ENCODE measurements at places on chromosomes 16 and 17.

DNA sequence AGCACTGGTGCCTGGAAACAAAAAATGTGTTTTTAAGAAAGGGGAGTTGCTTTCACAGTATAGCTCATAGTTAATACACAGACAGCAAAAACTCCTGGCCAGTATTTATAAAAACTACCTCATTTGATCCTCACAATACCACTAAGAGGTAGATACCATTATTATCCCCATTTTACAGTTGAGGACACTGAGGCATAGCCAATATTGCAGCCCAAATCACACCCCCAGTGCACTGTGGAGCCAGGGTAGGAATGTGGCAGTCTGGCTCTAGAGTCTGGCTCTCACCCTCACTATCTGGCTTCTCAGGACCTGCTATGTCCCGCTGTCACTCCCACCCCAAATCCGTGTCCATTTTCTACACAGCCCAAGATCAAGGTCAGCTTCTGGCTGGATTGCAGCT lies 2.6 kb downstream of the ARHGAP23 start:
- no peak for DNase-seq

DNA sequence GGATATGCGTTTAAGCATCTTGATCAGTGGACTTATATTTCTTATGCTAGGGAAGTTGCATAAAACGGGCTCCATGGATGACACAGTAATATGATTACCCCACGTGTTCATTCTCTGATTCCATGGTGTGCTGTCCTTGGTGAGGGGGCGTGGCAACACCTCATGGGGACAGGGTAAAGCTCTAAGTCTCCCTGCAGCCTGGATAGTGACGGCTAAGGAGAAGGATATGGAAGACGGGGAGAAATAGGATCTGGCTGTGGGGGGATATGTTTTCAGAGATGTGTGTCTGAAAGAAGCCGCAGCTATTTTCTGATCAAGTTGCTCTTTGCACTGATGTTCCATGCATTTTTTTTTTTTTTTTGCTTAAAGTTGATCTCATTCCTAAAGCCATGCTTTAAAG lies 84.3 kb downstream of the MARCHF10 start:
- DNase-seq: no peak

DNA sequence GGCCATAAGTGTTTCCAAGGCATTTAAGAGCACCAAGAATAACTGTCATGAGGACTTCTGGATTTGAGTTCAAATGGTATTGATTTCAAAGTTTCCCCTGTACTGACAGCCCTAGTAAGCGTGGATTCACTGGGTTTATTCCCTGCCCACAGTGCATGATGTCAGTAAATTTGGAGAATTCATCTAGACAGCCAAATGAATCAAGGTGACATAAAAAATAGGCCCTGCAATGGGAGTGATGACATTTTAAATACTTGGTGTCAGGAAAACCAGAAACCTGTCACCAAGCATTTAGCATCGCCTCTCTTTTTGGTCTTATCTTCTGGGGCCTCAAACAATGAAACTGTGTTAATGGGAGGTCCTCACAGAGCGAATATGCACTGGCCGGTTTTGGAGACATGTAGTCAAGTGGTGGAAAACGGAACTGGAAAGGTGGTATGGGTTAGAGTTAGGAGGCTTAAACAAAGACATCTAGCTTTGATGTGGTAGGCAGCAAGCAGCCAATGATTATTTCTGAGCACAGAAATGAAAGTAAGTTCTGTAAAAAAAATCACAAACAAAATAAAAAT lies 29.1 kb downstream of the COG4 start:
- DNase-seq: no peak

DNA sequence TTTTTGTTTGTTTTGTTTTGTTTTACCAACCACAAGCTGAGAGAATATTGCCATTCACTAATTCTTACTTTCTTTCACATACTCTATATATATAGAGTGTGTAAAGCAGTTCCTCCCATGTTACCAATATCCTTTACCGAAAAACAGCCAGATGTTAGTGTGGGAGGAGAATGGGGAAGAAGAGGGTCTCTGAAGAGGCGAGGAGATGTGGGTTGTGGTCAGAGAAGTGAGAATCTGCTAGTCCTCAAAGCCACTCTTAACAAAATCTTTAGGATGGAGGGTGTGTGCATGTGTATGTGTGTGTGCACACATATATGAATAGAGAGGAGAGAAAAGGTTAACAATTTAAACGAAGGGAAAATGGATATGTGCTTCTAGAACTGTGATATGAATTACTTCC lies 80.6 kb downstream of the TUBD1 start:
- no peak for DNase-seq

- no peak for DNase-seq
These were observed 778.1 kb upstream of the SOX9 start for GRCh38 chr17:71342737-71343136.

- peak; percentile 71 for DNase-seq
These were observed 4.0 kb downstream of the BPTF start for GRCh38 chr17:67829331-67829730.

DNA sequence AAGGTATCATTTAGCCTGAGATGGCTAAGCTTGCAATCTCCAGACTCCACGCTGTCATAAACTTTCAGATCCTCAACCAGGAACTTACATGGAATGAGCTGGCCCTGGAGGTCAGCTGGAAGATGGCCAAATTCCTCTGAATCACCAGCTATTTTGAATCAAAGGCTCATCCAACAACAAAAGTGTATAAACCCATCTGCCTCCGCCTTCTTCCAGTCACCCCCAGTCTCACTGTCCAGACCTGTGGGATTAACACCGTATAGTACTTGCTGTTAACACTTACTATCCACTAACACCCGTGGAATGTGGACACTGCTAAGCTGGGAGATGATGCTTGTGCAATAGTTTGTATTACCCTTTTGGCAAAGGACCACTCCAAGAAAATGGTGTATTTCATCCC lies 1.9 kb upstream of the LCMT1 start:
- DNase-seq: no peak

DNA sequence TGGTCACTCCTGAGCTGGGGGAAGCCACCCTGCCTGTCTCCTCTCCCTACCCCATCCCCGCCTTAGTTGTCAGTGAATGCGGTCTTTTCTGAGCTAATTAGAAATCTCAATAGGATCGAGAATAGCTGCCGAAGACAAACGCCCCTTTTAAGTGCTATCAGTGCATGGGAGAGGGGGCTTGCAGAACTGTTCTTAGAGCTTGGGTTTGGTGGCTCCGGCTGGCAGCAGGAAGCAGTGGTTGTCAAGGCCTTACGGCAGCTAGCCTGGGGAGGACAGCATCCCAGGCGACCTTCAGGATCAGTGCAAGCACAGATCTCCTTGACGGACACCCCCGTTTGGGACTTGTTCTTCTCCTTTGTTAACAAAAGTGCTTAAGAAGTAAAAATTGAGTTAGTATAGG lies 195.1 kb downstream of the CCDC182 start:
- no peak for DNase-seq

- no peak for DNase-seq
These were observed 1006.0 kb upstream of the EEF2KMT start for GRCh38 chr16:6103561-6103960.

DNA sequence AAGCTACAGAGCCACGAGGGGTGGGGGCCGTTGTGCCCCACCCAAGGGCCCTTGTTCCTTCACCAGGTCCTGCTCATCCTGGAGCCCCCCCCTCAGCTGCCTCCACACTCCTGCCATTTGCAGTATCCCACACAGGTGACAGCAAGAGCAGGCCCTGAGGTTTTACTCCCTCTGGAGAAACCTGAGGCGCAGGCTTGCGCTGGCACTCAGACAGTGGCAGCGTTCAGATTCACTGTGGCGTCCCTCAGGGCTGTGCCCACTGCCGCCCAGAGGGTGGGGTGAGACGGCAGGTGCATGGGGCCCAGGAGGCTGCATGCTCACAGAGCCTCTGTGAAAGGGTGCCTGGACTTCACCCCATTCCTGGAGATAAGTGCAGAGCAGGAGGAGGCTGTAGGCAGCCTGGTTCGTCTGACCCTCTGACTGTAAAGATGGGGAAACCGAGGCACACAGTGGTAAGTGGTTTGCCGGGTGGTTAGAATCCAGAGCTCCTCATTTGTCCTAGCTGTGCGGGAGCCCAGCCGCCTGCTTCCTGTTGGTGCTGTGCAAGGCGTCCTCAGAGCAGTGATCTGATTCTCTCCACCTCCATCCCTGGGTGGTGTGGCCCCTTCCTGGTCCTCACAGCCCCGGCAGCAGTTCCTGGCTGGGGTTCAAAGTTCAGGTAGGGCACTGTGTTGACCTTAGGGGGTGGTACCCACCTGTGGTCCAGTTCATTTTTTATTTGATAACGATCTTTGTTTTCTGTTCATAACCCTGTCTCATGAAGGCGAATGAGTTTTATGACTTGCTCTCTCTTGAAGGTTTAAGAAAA lies 1.6 kb downstream of the SPIRE2 start:
- DNase-seq: no peak

- peak; percentile 79 for DNase-seq
These were observed 5.3 kb downstream of the NEURL4 start for GRCh38 chr17:7323731-7324437.

DNA sequence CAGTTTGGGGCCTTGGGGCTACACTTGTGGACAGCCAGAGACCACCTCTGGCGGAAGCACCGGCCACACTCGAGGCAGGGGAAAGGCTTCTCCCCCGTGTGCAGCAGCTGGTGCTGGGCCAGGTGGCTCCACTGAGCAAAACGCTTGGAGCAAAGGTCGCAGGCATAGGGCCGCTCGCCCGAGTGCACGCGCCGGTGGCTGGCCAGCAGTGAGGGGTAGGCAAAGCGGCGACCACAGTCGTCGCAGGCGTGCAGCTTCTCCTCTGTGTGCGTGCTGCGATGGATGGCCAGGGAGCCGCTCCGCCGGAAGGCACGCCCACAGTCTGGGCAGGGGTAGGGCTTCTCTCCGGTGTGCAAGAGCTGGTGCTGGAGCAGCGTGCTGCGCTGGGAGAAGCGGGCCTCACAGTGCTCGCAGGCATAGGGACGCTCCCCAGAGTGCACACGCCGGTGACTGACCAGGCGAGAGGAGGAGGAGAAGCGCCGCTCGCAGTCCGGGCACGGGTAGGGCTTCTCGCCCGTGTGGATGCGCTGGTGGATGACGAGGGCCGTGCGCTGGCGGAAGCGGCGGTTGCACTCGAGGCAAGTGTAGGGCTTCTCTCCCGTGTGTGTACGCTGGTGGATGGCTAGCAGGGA lies 5.8 kb downstream of the ZNF689 start:
- no peak for DNase-seq

DNA sequence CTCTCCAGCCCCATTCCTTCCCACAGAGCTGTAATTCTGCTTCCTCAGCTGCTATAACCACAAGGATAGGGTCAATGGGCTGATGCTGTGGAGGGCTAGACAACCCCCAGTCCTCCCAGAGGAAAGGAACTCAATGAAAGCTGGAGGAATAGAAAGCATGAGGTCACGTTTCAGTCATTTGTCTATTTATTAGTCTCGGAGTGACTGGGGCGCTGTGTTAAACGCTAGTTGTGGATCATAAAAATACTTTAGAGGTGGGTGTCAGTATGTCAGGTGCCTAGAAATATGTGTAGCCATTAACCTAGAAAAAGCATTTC lies 787 bp upstream of the CCL3L1 start:
- DNase-seq: no peak

GRCh38 chr16:86072328-86073102 lies 173.6 kb downstream of the IRF8 start:
- DNase-seq: peak; percentile 26

DNA sequence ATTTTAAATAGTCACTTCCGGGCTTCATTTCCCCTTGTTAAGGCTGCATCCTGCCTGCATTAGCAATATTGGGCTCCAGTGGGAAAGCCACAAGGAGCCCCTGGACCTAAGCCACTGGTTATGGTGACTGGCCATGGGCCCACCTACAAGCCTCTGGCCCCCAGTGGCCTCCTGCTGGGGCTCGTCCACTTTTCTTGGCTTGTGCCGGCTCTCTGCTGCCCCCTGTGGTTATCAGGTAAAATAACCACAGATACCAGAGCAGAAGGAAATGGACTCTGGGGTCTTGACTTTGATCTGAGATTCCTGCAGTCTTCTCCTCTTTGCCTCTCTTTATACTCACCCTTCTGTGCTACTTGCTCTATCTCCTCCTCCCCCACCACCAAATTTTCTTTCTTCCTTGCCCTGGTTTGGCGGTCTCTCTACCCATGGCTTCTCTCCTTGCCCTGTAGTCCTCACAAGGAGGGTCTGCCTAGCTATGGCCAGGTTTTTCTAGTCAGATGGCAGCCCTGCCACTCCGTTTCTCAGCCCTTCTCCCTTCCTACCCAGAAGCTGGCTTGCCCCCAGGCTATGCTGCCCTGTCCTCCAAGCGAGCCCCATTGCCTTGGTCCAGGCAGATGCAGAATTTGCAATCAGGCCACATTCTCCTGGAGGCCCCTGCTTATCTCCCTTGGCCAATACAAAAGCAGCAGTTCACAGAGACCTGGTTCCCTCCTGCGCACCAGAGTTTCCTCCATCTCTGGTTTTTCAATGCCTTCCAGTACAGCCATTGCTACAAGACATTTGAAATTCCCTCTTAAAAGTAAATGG lies 82.9 kb upstream of the RCVRN start:
- DNase-seq: peak; percentile 27

DNA sequence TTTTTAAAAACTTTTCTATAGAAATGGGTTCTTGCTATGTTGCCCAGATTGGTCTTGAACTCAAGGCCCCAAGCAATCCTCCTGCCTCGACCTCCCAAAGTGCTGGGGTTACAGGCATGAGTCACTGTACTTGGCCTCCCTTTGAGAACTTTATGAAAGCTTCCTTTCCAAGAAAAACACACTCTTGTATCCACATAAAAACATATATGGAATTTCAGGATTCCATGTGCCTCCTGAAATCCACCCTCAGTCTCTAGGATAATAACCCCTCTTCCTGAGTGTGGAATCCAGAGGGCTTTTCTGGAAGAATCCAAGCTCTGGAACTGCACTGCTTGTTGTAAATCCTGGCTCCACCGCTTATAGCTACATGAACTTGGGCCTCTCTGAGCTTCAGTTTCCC lies 53.2 kb upstream of the MRTFB start:
- no peak for DNase-seq

- peak; percentile 13 for DNase-seq
These were observed 27.3 kb downstream of the MIS12 start for GRCh38 chr17:5513628-5514027.

DNA sequence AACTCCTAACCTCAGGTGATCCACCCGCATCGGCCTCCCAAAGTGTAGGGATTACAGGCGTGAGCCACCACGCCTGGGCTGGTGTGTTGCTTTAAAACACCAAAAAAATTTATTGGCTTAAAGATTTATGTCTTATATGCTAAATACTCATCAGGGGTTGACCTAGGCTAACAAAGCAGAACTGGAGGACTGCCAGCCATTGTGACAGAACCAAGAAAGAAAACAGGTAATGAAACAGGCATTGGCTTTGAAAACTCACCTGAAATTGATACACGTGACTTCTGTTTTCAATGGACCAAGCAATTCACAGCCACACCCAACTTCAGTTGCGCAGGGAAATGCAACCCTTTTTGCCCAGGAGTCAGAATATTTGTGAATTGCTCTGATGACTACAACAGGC lies 4.9 kb upstream of the PHAF1 start:
- DNase-seq: no peak

GRCh38 chr16:77064037-77064436 lies 127.0 kb upstream of the MON1B start:
- no peak for DNase-seq

DNA sequence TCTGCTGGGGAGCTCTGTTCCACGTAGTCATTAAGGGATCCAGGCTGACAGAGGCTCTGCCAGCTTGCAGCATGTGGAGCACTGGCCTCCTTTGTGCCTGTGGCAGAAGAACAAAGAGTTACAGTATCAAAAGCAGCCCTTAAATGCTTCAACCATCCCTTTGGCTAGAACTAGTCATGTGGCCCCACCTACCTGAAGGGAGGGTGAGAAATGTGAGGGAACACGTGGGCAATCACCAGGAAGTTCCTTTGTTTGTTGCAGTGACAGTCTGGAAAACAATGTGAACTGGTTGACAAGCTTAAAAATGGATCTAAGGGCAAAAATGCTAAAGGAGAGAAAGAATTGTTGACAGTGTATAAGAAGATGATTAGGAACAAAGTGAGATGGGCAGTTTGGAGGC lies 290.4 kb upstream of the HSBP1 start:
- no peak for DNase-seq

Data from CD4-positive, alpha-beta T cell treated with Interleukin-17A for 4 hours (primary cell).